ENCODE measurements at places on chromosomes 2 and 18.

GRCh38 chr2:7191932-7192331, 274.7 kb downstream of the RNF144A start:
- peak; percentile 16 for DNase-seq

DNA sequence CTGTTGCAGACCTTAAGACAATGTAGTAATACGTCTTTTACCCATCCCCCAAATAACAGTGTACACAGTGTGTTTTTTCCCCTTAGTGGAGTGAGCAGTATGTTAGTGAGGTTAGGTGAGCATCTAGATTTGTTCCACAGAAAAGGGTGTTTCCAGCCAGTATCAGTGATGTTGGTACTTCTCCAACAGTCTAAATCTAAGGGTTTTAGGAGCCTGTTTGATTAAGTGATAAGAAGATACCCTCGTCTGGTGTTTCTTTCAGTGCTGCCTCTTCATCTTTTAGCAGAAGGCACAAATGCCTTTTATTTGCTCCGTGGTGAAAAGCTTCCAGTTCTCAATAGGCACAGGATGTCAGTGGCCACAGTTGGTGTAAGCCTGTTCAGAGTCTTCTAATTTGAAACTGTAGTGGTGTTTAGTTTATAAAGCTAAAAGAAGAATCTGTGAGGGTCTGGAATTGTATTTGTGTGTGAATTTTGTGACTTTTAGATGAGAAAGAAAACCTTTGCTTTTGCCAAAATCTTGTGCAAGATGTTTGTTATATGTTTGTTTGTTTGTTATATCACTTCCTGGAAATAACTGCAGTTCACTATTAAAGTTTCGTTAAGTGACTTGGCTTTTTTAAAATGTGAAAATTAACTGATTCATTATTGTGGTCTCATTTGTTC, 71.2 kb downstream of the MAP4K4 start:
- peak; percentile 26 for DNase-seq

DNA sequence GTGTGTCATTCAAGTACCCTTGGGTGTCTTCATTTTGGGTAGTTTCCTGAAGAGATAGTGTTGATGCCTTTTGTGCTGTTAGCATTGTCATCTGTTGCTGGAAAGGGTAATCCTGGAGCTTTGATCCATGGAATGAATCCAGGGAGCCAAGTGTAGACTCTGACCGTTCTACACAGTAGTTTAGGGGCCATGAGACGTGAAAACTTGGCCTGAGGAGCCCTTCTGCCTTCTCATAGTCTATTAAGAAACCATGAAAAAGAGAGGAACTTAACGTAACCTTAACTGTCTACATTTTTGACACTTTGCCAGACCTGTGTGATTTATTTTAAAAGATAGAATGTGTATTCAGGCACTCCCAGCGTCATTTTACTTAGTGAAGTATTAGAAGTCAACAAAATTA, 194.0 kb downstream of the BABAM2 start:
- no peak for DNase-seq

GRCh38 chr2:213733893-213734292, 449.6 kb downstream of the SPAG16 start:
- DNase-seq = no peak

DNA sequence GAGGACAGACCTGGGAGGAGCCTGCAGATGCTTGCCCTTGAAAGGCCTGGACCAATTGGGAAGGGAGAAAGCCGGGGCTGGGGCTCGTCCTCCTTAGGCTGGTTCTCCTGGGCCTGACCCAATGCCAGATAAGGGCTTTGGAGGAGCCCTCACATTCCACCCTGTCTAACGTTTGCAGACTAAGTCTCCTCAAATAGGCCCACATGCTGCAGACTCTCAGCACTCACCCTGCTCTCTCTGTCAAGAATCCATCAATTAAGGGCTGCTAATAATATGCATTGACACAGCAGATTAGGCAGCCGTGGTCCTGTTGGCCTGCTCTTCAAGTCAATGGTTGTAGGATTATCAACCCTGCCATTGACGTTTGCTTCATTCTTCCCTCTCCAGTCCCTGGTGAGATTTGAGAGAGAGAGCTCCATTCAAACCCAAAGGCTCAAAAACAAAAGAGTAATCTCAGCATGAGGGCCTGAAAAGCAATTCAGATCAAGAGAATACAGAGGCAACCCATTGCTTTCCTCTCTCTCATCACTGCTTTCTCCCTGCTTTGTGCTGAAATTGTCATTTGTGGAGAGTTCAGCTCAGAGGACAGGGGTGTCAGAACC, 167.6 kb downstream of the INSIG2 start:
- no peak for DNase-seq

DNA sequence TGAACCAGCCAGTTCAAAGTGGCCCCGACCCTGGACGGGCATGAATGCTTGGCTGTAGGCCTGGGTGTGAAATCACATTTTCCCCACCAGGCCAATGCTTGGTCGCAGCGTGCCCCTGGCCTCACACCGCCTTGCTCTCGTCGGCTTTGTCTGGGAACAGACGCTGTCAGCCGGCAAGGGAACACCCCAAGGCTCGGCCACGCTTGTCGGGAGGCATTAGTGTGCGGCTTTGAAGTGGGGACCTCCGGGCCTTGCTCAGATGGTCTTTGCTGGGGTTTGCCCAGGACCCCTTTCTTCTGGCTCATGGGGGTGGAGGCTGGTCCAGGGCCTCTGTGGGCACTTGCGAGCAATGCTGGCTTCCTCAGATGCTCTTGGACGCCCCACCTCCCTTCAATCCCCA, 79.1 kb downstream of the INHBB start:
- DNase-seq = no peak

GRCh38 chr2:111160758-111161157, 40.0 kb downstream of the BCL2L11 start:
- DNase-seq = no peak

GRCh38 chr2:211766689-211767088, 771.9 kb downstream of the ERBB4 start:
- DNase-seq = no peak

- DNase-seq = no peak
Observed at GRCh38 chr2:135820003-135820618, 16.9 kb downstream of the LCT start.

DNA sequence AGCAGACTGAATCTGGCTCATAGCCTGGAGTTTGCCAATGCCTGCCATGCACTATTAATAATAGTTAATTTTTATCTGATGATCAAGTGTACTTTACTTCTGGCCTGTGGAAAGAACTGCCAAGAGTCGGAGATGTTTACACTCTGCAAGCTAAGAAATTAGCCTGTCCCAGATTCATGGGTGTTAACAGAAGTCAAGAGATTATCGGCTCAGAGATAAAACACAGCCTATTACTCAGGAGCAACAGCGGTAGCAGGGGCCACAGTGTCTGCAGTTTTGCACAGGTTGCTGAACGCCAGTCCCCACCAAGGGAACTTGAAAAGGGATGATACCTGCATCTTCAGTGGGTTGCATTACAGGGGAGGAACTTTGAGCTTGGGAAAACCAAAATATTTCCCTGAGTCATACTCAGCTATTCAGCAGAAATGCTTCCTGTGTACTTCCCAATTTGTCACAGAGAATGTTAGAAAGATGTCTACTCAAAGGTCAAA, 4.3 kb upstream of the ADI1 start:
- no peak for DNase-seq

- DNase-seq = no peak
Observed at GRCh38 chr2:196372811-196373664, 201.7 kb upstream of the STK17B start.

- no peak for DNase-seq
Observed at GRCh38 chr2:104523921-104524320, 330.0 kb upstream of the POU3F3 start.

- no peak for DNase-seq
Observed at GRCh38 chr18:21548647-21549046, 51.9 kb downstream of the ESCO1 start.

- peak; percentile 77 for DNase-seq
Observed at GRCh38 chr2:69770193-69770702, 28.3 kb downstream of the ANXA4 start.

GRCh38 chr18:9946831-9947230, 33.0 kb downstream of the VAPA start:
- DNase-seq = no peak

- DNase-seq = no peak
Observed at GRCh38 chr18:7146067-7146466, 28.5 kb upstream of the LAMA1 start.

GRCh38 chr2:1482981-1483380, 69.7 kb downstream of the TPO start:
- no peak for DNase-seq

DNA sequence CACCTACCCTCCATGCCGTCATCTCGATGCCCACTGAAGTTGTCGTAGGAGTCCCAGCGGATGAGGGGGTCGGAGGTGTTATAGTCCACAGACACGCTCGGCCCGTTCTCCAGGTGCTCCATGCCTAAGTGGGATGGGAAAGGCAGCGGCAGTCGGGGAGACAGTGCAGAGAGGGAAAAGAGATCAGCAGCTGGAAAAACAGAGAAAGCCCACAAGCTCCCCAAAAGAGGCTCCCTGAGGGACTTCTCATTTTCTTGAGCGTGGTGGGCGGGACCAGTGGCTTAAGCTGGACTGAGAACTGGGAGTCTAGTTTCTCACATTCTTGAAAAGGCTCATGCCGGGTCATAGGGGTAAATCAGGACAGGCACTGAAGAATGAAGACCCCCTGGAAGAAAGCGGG, 121.9 kb downstream of the TNS1 start:
- no peak for DNase-seq

DNA sequence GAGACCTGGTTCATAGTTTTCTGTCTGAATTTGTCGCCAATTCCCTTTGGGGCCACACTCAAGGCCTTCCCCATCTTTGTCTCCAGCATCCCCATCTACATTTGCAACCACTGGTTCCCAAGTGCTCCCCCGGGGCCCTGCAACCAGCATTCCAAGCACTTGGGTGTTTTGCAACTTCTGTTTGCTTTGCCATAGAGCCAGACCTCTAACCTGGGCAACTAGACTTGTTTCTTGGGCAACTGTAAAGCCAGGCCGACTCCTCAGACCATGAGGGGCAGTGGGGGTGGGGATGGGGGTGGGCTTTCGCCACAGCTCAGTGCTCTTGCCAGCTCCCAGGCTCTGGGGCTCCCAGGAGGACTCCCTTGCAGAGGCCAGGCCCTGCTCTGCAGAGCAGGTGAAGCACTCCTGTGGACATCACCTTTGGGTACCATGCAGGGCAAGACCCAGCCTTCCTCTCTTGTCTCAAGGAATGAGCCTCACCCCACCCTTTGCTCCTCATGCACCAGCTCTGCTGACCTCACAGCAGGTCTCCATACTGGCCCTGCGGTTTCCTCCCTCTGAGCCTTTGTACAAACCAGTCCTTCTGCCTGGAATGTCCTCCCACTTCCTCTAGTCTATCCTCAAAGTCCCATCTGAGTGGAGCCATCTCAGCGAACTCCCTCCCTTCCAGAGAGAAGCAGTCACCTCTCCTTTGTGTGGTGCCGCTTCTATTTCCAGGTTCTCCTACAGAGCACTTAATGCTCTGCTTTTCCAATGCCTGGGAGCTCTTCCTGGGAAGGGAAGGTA, 126.7 kb upstream of the MYCN start:
- DNase-seq = no peak

DNA sequence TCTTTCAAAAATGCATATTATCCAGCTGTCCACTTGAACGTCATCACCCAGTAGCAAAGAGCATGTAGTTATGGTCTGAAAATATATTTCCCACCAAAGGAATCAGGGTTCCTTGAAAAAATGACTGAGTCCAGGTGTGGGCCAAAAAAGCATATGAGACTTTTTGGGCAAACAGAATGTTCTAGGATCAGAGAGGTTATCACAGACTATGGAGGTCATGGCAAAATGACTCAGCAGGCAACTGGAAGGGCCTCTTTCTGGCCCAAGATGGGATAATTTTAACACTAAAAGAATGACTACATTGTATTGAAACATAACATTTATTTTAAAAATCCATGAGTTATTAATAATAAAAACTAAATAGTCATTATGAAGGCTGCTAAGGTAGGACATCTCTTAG, 77.1 kb downstream of the COBLL1 start:
- no peak for DNase-seq

GRCh38 chr2:15159751-15160177, 401.4 kb downstream of the NBAS start:
- DNase-seq = peak; percentile 80

DNA sequence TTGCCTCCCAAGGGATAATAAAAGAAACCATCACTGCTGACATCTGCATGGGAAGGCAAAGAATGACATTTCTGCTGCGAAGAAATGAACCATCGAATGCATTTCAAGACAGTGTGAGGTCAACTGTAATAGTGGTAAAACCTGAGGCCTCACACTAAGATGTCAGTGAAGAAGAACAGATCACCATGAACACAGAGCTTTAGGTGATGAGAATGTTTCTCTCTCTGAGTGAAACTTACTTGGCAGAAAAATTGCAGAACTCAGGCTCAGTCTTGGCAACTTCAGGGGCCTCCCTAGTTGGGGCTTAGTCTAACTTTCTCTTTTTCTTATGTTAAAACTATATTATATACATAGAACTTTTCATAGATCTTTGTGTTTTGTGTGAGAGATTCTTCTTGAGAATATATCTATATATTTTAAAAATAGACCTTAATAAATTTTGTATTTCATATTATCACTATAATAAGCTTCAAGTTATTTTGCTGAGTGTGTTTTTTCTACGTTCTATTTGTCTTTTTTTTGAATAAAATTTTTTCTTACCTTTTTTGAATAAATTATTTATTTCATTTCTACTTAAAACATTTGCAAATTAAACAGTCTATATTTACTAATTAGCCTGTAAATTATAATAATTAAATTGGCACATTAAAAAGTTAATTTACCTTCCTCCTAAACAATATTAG, 427.5 kb upstream of the TRIB2 start:
- no peak for DNase-seq

DNA sequence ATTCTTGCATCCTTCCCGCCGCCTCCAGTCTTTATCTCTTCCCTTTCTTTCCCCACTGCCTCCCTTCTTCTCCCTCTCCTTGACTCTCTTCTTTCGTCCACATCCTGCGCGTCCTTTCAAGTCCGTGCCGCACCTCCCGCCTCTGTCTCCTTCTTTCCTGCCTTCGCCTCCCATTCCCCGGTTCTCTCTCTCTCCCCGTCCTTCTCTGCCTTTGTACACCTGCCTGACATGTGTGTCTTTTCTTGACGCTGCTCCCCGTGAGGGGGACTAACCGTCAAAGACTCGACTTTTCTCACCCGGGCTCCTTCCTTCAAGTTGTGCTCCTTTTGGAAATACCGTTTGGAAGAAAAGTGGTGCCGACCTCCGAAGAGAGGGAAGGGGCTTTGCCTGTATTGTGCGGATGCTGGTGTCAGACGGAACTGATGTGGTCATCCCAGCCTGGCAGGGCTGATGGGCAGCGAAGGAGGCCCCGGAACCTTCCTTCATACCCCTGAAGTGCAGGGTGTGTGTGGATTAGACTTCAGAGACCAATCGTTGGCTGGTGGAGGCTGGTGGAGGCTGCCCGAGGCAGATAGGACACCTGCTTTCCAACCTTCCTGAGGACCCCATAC, 879 bp downstream of the TMEM178A start:
- no peak for DNase-seq
